ENCODE measurements at places on chromosomes 7 and 10.
A peak's percentile ranks its signal among the peaks of the same experiment; 100 is the strongest.

DNA sequence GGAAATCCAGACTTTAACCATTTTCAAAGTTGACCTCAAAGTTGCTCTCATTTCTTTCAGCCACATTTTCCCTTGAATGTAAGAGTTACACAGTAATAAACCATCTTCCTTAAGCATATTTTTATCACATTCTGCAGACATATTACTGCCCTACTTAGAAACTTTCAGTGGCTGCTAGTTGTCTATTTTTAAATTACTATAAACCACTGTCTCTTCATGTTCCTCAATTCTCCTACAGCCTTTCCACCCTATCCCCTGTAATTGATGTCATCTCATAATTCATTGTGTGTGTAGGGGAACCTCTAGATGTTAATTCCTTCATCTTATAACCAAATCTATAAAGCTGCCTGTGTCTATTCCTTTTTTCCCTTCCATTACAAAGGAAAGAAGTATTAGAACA lies 78.1 kb upstream of the STRIP2 start:
- no peak for DNase-seq

GRCh38 chr7:6258440-6259182 lies 13.8 kb downstream of the CYTH3 start:
- no peak for DNase-seq

GRCh38 chr10:111473361-111473760 lies 396.5 kb downstream of the ADRA2A start:
- DNase-seq = no peak

DNA sequence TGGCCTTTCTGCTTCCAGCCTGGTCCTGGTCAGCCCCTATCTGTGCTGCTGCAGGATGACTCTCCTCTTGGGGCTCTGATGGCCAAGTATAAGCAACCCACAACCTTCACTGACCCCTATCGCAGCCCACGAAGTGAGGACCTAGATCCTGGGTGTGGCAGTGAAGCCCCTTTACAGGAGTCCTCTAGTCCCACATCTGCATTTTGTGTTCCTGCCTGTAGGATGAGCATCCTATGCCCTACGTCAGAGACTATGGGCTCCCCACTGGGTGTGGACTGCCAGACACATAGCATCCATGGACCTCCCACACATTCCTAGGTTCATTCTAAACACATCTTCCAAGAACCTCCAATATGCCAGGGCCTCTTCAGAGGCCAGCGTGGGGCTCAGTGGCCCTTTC lies 29.0 kb downstream of the ARHGAP22 start:
- no peak for DNase-seq

GRCh38 chr10:116385994-116386809 lies 41.4 kb upstream of the PNLIPRP3 start:
- no peak for DNase-seq

- DNase-seq = no peak
These were observed 613.1 kb downstream of the SUGCT start for GRCh38 chr7:40747856-40748255.

GRCh38 chr10:19913987-19914386 lies 97.8 kb downstream of the PLXDC2 start:
- DNase-seq = no peak

GRCh38 chr10:48890888-48891850 lies 48.5 kb downstream of the LRRC18 start:
- DNase-seq = no peak

- no peak for DNase-seq
These were observed 31.8 kb downstream of the SUFU start for GRCh38 chr10:102535481-102536147.

GRCh38 chr10:77197544-77197943 lies 440.1 kb downstream of the KCNMA1 start:
- no peak for DNase-seq

DNA sequence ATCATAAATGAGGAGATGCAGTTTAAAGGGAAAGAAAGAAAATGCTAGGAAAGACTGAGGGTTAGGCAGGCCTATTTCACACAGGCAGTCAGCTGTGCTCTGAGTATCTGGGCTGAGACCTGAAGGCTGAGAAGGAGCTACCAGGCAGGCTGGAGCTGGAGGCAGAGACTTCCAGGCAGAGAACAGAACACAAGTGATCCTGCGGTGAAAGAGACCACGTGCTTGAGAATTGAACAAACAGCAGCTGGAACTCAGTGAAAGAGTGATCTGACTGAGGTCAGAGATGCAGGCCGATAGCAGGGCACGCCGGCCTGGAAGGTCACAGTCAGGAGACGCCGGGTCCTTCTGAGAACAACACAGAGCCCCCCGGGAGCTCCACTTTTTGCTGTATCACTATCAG lies 147.8 kb downstream of the ADAM12 start:
- no peak for DNase-seq

DNA sequence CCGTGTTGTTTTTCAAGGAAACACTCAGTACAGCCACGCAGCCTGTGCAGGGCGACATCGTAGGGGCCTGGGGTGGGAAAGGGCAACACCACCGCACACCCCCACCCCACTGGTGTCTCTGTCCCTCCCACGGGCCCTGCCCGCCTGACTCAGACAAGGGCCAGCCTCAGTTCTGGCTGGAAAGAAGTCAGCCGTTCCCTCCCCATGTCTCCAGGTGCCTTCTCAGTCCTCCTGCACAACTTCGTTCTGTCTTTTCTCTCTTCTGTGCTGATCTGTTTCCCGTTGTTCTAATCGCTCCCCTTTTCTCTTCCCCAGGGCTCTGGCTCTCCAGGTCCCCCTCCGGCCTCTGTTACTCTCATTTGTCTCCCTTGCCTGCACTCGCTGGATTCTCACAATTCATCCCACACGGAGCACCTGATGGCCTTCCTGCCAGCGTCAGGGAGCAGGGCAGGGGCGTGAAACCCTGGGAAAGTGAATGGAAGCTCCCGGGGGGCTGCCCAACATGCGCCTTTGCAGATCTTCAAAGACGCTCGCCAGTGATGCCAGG lies 97.7 kb downstream of the WDR37 start:
- no peak for DNase-seq

DNA sequence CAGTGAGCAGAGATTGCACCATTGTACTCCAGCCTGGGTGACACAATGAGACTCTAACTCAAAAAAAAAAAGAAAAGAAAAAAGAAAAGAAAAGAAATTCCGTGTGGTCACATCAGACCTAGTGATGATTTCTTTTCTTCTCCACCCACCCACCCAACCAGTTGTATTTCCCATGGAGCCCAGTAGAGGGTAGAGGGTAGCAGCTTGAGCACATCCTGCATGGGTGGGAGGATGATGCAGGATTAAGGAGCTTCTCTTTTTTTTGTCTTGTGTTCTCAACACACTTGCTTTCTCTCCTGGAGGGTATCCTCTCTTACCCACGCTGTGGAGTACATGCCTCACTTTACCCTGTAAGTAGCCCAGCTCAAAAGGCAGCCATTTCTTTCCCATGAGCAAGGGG lies 118.6 kb upstream of the CARD11 start:
- peak; percentile 39 for DNase-seq

DNA sequence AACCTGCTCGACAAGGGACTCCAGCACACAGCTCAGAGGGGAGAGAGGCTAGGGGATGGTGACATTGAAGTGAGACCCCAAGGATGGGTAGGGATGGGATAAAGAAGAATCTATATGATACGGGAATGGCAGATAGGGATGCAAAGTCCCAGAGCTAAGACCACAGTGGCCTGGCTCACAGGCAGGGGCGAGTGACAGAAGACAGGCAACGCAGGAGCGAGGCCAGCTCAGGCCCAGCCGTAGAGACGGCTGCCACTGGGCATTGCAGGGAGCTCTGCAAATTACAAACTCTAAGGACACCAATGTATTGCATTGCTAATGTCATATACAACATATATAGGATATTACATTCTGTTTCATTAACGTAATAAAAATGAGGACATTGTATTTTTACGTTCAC lies 131.4 kb downstream of the TCERG1L start:
- DNase-seq = no peak

DNA sequence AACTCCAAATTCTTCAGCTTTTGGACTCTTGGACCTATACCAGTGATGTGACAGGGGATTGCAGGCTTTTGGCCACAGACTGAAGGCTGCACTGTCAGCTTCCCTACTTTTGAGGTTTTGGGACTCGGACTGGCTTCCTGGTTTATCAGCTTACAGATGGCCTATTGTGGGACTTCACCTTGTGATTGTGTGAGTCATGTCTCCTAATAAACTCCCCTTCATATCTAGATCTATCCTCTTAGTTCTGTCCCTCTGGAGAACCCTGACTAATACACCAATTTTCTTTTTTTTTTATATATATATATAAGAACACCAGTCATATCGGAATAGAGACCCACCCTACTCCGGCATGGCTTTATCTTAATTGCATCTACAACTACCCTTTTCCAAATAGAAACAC lies 166.8 kb downstream of the ETV1 start:
- no peak for DNase-seq

Measured in activated CD8-positive, alpha-beta T cell treated with anti-CD3 and anti-CD28 coated beads for 36 hours (primary cell).